WTC11 (cell line): ENCODE measurements at places on chromosomes 1 and 21. TPM values are rescaled to one million over a fixed set of nuclear protein-coding genes. Genes with fewer than 3 reads are reported as not detected.

Gene C1orf122
- total RNA-seq: 42.5 to 50.7 TPM (median 45.9 TPM) in 3 replicates

GRCh38 chr1:69567652-69568420 is at the start of gene LRRC7:
TSS of gene LRRC7 (plus strand) at chr1:69567922. CDS start at chr1:69568640, 718 bp downstream.
- DNase-seq: peak; percentile 46

- DNase-seq: no peak
These were observed 15.4 kb upstream of the LYST start for GRCh38 chr1:235881930-235882700.

DNA sequence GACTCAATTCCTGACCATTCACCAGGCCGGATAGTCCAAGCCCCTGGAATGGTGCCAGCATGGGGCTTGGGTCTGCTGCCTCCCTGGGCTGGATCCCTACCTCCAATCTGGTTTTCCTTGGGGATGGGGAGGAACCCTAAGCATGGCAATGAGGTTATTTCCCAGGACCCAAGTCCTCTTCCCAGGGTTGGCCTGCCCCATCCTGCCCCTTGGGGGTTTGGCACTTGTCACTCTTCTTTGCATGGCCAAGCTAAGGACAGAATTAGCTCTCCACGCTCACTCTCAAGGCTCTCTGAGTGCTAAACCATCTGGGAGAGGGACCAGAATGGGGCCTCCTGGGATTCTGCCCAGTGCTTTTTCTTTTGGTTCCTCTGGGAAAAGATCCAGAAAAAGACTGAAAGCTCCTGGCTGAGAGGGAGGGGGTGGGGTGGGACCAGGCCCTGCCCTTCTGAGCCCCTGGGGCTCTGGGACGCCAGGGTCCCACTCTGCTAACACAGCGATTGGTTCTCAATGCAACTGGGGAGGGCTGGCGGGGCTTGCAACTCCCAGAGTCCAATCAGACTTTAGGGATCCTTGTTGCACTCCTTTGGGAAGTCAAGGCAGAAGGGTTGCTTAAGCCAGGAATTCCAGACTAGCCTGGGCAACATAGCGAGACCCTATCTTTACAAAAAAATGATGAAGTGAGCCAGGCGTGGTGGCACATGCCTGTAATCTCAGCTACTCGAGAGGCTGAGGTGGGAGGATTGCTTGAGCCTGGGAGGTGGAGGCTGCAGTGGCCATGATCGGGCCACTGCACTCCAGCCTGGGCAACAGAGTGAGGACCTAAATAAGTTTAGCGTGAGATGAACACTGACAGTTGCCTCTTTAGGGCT is 52.7 kb downstream of the DHRS3 start:
- no peak for DNase-seq

Gene HP1BP3
- 121 to 140 TPM (median 132 TPM) in 3 replicates for total RNA-seq

Gene PRAMEF12
- not detected in 3 replicates for total RNA-seq

DNA sequence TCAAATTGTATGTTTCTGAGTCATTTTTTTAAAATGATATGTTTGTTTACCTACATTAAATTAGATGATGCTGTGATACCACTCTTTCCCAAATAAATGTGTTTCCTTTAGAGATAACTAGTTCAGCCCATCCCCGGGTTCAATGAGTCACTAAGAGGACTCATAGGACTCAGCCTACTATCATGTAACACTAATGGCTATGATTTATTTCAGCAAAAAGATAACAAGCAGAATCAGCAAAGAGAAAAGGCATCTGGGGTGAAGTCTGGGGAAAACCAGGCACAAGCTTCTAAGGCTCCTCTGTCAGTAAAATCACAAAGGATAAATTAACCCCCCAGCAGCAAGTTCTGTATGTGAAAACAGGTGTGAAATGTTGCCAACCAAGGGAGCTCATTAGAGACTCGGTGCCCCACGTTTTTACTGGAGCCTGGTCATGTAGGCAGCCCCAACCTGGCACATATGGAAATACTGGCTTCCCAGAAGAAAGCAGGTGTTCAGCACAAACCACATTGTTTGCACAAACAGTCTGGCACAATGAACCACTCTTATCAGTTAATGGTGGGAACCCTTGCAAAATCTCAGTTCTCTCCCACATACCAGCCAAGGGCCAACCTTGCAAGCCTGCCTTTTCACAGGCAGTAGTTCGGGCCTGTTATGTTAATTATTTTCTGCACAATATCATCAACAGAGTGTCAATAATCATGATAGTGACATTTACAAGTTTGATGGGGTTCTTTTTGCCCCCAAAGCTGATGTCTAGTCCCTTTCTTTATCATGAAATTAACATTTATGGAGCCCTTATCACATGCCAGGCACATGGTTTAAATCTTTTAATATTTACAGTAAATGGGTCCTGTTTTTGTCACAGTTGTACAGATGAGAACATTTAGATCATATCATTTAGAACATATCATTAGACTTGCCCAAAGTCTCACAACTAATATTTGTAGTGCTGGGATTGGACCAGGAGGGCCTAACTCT is 23.1 kb upstream of the CNN3 start:
- no peak for DNase-seq

- no peak for DNase-seq
These were observed 57.4 kb downstream of the GALNT2 start for GRCh38 chr1:230124186-230125128.

GRCh38 chr1:64935551-64936155 is 30.7 kb downstream of the JAK1 start:
- no peak for DNase-seq

- no peak for DNase-seq
These were observed 297.9 kb downstream of the GRIK1 start for GRCh38 chr21:29641635-29642550.

Gene WNT3A
- 0.16 to 0.34 TPM (median 0.17 TPM) in 3 replicates for total RNA-seq

DNA sequence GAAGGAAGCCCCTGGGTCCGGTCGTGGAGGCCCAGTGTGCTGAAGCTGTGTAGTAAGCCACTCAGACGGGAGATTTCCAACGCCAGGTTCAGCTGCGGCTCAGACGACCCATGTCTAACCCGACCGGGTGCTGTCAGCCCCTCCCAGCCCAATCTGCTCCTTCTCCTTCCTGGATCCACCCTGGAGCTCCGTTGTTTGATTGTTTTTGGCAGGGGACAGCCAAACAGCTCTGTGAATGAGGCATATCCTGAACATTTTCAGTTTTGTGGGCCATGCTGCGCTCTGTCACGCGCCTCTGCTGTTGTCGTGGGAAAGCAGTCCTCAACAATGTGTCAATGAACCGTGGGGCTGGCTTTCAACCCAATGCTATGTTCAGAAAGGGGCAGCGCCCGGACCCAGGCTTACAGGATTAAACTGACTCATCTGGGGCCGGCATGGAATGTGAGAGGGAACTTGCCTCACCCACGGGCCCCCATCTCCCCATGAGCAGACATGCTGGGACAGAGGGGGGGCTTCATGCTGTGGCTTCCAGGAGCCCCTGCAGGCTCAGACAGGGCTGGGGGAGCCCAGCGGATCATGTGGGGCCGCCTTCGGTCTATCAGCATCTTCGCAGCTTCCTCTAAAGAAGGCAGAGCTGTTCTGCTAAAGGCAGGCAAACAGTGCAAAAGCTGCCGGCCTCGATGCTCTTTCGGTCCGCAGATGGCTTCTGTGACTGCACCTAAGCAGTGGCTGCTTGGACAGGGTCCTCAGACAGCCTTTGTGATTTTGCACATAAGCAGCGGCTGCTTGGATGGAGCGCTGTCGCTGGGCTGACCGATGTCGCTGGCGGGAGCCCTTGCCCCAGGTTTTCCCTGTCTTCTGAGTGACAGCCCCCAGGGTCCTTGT is 101.7 kb downstream of the RIPK4 start:
- DNase-seq: no peak

GRCh38 chr1:212520299-212520698 is 87.6 kb downstream of the NENF start:
- DNase-seq: no peak

- DNase-seq: no peak
These were observed 106.3 kb downstream of the EBNA1BP2 start for GRCh38 chr1:43065616-43066399.

GRCh38 chr1:186566140-186566855 is 105.4 kb upstream of the PDC start:
- no peak for DNase-seq

GRCh38 chr21:46397993-46398392 is 60.7 kb upstream of the DIP2A start:
- DNase-seq: no peak

DNA sequence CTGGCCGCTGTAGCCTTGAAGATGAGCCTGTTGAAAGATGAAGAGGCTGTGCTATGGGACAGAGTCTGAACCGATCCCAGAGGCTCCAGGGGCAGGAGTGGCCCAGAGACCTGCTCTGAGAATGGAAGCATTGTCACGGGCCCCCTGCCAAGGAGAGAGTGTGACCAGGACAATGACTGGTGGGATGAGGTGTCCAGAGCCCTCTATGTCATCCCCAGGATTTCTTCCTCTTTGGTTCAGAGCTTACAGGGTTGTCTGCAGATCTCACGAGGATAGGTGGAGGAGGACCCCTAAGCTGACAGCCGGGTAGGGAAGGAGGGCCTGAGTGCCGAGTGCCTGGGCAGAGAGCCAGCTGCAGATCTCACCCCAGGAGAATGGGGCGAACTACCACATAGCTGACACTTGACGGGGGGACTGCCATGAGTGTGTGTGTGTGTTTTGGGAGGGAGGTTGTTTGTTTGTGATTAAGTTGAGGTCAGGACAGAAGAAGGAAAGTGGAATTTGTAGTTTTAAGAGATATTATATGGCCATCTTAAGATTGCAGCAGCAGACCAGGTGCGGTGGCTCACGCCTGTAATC is 25.4 kb downstream of the PIK3CD start:
- no peak for DNase-seq

Gene RAVER2
- 18.8 to 20.3 TPM (median 20.1 TPM) in 3 replicates for total RNA-seq

DNA sequence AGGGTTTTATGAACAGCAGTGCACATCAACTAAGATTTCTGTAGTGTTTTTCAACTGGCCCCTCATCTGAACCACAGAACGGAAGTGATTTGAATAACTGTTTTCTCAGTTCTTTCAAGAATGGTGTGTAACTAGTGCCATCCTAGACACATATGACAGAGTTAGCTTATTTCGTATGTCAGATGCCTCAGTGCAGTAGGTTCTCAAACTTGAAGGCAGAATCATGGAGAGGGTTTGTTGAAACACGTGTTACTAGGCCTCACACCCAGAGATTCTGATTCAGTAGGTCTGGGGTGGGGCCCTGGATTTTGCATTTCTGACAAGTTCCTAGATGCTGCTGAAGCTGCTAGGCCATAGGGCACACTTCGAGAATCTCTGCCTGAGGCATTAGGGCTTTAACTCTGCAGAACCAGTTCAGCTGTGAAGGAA is 49.0 kb downstream of the SCCPDH start:
- DNase-seq: no peak

Gene GRHL3
- total RNA-seq: 1.5 to 3.0 TPM (median 2.5 TPM) in 3 replicates

Gene SAMD13
- total RNA-seq: 1.8 to 2.9 TPM (median 2.3 TPM) in 3 replicates

DNA sequence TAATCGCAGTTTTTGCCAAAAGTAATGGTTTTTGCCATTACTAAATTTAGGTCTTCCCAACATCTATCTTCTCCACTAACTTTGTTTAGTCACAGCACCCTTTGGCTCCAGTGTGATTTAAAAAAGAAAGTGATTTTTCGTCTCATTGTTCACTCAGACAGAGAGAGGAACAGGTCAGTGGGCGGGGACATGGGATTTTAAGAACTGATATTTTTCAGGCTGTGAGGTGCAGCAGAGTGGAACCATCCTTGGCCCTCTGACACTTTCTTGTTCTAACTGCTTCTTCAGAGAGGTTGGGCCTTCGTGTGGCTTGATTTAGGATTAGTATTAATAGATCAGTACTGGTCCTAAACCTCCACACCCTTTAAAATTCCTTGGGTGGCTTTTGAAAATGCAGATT is 38.8 kb downstream of the CASQ2 start:
- DNase-seq: no peak

Gene PDZK1
- total RNA-seq: 0.57 to 0.77 TPM (median 0.57 TPM) in 3 replicates

Gene KCNK1
- 12.8 to 13.3 TPM (median 13.3 TPM) in 3 replicates for total RNA-seq

DNA sequence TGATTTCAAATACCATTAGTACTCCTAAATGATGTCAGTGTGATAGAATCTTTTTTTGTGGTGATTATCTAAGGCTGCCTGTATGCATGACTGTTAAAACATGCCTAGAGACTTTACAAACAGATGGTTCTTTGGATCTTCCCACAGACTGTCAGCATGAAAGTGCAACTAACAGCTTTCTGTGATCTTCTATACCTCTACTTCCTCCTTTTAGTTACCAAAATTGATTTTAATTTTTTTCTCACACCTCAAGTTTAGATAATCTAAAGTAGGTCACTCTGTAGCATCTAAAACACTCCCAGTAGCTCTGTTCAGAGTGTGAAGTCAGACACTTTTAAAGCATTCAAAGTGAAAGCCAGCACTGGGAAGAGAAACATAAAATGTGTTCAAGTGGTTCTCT is 534.5 kb downstream of the PTPRC start:
- DNase-seq: no peak

GRCh38 chr21:22516230-22516629 is 1518.0 kb downstream of the NCAM2 start:
- no peak for DNase-seq

- DNase-seq: no peak
These were observed 33.9 kb downstream of the SLC66A1 start for GRCh38 chr1:19346026-19346425.

GRCh38 chr1:174242856-174243255 is 83.5 kb downstream of the RABGAP1L start:
- no peak for DNase-seq

Gene EPHA2
- total RNA-seq: 31.4 to 44.4 TPM (median 31.7 TPM) in 3 replicates

Gene CRNN
- not detected in 3 replicates for total RNA-seq

- no peak for DNase-seq
These were observed 28.4 kb downstream of the TMCO4 start for GRCh38 chr1:19771350-19771749.

GRCh38 chr1:58830291-58830690 is 46.4 kb upstream of the JUN start:
- DNase-seq: no peak

DNA sequence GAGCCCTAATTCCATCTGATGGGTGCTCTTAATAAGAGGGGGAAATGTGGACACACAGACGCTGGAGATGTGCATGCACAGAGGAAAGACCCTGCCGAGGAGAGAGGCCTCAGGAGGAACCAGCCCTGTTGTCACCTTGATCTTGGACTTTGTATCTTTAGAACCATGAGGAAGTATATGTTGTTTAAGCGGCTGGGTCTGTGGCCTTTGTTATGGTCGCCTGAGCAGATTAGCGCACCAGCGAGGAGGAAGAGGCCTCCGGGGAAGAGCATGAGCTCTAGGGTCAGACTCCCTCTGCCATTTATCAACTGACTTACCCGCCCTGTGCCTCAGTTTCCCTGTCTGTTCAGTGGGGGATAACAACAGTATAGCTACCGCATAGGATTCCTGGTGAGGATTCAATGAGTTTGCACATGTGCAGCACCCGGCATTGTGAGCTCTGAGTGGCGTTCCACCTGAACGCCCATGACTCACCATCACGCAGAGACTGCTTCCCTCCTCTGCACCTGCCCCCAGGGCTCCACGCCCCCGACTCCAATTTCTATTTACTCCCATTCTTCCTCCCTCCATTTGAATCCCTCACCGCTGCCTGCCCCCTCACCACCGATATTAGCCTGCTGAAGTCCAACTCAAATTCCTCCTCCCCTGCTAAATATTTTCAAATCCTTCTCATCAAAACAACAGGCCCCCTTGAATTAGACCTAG is 67.2 kb downstream of the ATP5PO start:
- no peak for DNase-seq
